ENCODE measurements at places on chromosomes 13 and 19. TPM values are rescaled to one million over a fixed set of nuclear protein-coding genes. Genes with fewer than 3 reads are reported as not detected.

DNA sequence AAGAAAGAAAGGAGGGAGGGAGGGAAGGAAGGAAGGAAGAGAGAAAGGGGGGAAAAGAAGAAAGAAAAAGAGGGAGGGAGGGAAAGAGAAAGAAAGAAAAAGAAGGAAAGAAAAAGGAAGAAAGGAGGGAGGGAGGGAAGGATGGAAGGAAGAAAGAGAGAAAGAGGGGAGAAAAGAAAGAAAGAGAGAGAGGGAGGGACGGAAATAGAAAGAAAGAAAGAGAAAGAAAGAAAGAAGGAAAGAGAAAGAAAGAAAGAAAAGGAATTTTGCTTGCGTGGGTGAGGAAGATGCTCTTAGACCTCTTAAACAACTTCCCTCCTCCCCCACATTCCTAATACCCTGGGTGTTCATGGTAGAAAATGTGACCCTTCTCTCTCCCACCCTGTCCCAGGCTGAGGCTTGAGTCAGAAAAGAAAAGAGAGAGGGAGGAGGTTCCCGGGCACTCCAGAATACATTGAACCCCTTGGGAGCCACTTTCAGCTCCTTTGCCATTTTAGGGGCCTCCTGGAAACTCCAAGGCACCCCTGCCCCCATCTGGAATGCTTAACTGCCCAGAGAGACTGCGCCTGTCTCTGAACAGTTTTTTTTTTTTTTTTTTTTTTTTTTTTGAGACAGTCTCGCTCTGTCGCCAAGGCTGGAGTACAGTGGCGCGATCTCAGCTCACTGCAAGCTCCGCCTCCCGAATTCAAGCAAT, 9.2 kb upstream of the KANK3 start:
- no peak for DNase-seq

- no peak for DNase-seq
Measured at GRCh38 chr13:49421391-49421790, 22.5 kb downstream of the CAB39L start.

DNA sequence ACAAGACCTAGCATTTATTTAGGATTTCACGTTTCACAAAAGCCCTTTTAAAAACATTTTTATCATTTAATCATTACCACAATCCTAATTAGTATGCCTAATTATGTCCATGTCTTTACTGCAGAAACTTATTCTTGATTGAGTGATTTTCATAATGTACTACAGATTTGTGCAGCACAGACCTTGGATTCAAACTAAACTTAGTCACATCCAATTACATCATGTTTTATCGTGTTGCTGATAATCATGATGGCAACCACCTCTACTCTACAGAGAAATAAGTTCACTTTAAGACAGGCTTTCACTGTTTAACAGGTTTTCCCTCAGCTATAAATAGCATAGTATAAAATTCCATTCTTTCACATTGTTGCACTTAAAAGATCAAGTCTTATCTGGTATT, 240.9 kb upstream of the RFC3 start:
- DNase-seq: no peak

- DNase-seq: peak; percentile 29
Measured at GRCh38 chr13:113123226-113124201, 915 bp downstream of the F10 start.

- DNase-seq: no peak
Measured at GRCh38 chr13:77417897-77418296, 91.0 kb upstream of the MYCBP2 start.

- no peak for DNase-seq
Measured at GRCh38 chr19:31510635-31511034, 161.4 kb upstream of the TSHZ3 start.

DNA sequence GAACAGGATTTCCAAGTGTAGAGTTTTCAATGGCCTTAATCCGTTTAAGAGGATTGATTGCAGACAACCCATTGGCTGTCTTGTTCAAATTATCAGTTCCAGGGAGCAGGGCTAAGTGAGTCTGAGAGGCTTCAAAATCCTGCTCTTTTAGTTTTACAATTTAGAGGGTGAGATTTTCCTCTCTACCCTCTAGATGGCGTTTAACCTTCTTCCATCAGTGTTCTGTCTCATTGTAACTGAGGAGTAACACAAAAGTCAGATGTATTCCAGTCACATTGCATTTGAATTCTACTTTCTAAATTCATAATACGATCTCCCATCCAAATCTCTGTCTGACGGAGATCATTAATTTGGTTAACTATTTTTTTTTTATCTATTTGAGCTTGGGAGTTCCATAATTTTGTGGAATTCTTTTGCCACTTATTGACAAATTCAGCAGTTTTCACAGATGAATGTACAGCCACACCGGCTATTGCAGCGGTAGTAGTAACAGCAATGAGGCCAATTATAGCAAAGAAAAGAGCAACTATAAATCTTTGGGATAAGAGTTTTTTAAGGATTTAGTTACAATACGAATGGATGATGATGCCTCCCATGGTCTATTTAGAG, 7.8 kb upstream of the C19orf84 start:
- DNase-seq: no peak

DNA sequence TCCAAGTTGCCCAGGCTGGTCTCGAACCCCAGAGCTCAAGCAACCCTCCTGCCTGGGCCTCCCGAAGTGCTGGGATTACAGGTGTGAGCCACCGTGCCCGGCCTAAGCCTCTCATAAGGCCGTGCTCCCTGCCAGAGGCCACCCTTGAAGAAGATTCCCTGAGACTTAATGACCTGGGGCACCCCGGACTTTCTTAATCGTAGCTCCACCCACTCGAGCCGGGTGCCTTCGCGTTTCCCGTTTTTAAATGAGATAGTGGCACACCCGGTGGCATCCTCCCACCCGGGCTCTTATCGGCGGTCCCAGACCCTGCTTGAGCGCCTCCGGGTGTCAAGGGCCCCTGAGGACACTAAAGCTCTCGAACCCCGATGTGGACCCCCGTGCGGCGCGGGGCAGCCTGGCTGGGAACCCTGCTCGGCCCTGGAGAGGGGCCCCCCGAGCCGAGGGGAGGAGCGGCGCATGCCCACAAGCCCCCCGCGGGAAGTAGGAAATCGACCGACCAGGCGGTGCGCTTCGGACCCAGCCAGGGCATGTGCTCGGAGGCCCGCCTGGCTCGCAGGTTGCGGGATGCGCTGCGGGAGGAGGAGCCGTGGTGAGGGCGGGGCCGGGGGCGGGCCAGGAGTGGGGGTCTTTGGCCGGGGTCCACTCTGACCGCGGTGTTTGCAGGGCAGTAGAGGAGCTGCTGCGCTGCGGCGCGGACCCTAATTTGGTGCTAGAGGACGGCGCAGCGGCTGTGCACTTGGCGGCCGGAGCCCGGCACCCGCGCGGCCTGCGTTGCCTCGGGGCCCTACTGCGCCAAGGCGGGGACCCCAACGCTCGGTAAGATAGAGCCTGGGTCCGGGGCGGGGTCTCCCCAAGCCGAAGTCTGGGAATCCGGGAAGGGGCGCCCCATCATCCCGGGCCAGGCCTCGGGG, at the start of gene ANKLE1:
Gene ANKLE1 (plus strand): TSS at position 511 of the 914 bp plus-strand sequence. CDS start 20 bp downstream, at position 531.
- peak; percentile 67 for DNase-seq

DNA sequence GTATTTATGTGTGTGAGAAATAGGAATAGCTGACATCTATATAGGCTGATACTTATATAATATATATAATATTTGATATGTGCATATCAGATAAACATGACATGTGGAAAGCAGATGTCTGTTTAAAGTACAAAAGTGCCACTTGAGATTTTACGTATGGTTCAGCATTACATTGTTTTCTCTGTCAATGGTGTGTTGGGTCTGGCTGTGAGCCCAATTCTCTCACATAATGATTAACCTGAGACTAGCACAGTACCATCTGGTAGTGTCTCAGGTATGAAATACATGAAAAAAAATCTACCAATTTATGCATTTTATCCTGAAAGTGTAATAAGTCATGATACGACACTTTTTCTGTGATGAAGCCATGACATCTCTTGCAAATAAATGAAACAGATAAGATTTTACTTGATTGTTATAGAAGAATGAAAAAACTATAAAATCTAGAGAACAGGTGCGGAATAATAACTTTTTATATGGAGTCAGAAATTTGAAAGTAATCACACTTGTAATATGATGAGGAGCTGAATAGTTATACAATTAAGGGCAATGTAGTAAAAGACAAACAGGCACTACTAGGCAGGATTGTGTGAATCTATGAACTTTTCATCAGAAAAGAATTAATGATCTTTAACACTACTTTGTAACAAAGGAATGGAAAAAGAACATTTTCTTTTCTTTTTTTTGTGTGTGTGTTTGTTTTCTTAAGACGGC, 1405.0 kb downstream of the OLFM4 start:
- no peak for DNase-seq

GRCh38 chr19:54518844-54519243, 16.2 kb downstream of the LAIR2 start:
- no peak for DNase-seq

- no peak for DNase-seq
Measured at GRCh38 chr13:63345835-63346234, 1930.2 kb upstream of the PCDH20 start.

- DNase-seq: peak; percentile 12
Measured at GRCh38 chr19:33440682-33441081, 67.2 kb downstream of the CEBPG start.

DNA sequence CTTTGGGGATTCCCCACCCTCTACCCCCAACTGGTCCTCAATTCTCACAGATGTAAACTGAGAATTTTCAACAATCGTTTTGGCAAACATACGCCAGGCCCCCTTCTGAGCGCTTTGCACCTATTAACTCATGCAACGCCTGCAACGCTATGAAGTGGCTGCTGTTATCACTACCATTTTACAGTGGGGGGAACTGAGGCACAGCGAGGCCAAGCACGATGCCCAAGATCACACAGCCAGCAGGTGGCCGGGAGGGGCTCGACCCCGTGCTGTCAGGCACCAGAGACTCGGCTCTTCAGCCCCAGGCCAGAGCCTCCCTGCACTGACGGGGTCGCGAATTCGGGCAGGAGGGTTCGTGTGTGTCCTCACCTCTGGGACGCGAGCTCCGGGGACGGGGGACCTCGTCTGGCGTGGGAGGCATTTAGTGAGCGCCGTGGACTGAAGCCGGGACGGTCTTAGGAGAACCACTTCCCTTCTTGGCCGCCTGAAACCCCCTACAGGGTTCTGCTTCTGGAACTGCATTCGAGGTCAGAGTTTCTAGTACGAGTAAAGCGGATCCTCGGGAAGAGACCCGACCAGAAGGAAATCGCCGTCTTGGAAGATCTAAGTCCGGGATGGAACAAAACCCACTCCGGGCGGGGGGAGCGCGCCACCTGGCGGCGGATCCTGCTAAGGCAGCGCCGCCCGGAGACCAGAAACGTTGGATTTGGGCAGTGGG, 21.0 kb downstream of the ZNF114 start:
- peak; percentile 78 for DNase-seq

- no peak for DNase-seq
Measured at GRCh38 chr13:30845297-30846214, 60.5 kb upstream of the MEDAG start.

DNA sequence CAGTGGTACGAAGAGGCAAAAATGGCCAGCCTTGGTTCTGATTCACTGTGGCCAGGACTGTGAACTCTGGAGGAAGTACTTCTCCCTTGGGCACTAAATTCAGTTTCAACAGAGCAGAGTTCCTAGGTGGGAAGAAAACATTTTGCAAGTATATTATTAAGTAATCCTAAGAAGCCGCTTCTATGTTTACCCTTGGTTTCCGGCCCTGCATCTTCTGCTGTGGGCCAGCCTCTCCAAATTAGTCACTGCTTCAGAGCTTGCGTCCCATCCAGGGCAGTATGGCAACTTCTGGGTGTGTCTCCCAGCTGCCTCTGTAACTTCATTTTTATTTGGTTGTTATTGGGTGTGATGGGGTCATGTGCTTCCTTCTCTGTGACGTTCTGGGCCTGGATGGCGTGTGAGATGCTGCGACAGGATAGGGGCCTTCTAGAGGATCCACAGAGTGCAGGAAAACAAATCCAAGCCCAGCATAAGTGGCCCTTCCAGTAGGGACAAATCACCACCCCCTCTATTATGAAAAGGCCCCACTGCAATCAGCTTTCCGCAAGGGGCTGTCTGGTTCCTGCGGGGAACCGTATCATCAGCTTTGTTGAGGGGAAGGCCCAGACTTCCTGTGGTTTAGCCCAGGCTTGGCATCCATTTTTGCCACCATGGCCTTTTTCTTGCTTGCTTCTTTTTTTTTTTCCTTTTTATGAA, 55.1 kb upstream of the C1QTNF9 start:
- peak; percentile 57 for DNase-seq

GRCh38 chr13:113115363-113116205, 7.0 kb upstream of the F10 start:
- DNase-seq: no peak

- DNase-seq: no peak
Measured at GRCh38 chr13:113969973-113970611, 3.8 kb downstream of the C13orf46 start.

DNA sequence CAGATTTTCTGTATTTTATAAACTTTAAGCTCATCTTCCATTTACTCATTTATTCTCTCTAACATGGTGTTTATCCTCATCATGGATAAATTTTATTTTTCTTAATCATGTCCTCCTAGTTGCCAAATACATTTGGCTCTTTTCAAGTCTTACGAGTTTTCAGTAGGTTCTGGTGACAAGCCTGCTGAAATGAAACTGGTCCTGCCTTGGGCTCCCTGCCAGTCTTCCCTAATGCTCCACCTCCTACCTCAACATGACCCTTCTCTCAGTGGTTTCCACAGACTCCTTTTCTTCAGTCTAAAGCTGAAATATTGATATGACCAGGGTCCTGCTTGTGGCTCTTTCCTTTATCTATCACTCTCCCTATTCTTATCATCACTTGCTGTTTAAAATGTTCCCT, 81.2 kb downstream of the TRPC4 start:
- DNase-seq: no peak

DNA sequence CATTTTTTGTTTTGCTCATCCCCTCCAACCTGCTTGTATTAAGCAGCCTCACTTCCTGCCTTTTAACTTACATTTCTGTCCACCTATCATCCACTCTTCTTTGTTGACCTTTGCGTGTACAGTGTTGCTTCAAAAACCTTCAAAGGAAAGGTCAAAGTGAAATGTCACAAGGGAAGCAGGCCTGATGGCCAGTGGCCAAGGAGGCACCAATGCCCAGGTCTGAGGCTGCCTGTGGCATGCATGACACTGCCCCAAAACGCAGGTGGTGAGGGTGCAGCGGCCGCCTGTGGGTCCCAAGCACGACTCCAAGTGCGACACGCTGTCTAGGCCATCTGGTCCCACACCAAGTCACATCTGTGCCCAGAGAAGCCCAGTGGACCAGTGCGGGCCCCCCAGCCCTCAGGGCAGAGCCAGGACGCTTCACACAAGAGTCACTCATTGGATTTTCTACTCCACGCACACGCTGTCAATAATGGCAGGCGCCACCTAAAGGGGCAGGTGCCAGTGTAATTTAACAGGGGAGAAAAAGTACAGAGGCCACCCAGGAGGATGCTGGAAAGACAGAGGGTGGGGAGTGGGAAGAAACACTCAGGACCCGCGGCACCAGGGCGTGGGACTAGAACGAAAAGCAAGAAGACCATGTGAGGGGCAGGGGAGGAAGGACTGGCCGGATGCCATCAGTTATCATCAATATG, 23.5 kb downstream of the SLC7A1 start:
- DNase-seq: no peak

The SULT2A1 gene
- total RNA-seq: not detected

The DCT gene
- total RNA-seq: 0.33 TPM

The FGF21 gene
- total RNA-seq: not detected

The ZNF730 gene
- 1.6 TPM for total RNA-seq

The SLC5A5 gene
- 2.2 TPM for total RNA-seq

The KLK13 gene
- not detected for total RNA-seq

The C19orf73 gene
- 1.3 TPM for total RNA-seq

The PHF11 gene
- 123 TPM for total RNA-seq

The FCGBP gene
- 13.1 TPM for total RNA-seq

The PGLYRP2 gene
- 0.19 TPM for total RNA-seq

Data from activated naive CD8-positive, alpha-beta T cell treated with anti-CD3 and anti-CD28 coated beads, Interleukin-2, amount 10 ng/mL, durations not matched to agents 7 days and 5 days (primary cell).